ENCODE measurements at places on chromosomes 2 and 18.

GRCh38 chr2:14301331-14301730 is 331.2 kb upstream of the LRATD1 start:
- DNase-seq: no peak

GRCh38 chr2:696999-697627 is 19.9 kb upstream of the TMEM18 start:
- DNase-seq: no peak

DNA sequence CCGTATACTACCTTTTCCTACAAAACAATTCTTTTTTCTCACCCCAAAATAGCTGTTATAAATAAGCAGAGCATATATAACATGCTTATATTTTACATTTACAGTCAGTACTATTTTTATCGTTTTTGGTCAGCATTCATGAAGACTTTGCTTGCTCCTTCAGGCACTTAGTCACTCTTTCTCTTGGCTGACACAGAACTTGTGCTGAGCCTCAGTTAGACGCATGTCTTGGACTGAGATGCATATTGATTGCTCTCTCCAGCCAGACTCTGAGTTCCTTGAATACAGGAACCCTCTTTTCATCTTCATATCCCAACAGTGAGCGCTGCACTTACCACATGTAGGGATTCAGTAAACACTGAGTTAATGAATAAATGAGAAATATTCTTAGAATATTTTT is 158.3 kb downstream of the RTN4 start:
- no peak for DNase-seq

GRCh38 chr2:235191486-235191885 is 239.7 kb downstream of the SH3BP4 start:
- DNase-seq: no peak

DNA sequence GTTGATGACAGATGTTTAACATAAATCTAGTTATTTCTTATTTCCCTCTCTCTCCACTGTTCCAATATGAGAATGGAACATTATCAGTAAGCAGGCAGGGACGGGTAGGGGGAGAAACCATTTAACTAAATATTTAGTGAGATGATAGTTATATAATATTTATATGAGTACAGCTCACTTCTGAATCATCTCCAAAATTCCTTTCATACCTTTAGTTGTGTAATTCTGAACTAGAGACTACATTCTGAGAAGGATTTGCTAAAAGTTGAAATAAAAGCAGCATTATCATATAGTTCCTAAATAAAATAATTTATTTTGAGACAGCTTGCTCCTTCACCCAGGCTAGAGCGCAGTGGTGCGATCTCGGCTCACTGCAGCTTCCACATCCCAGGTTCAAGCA is 41.4 kb downstream of the B4GALT6 start:
- DNase-seq: no peak

Data from stimulated activated CD8-positive, alpha-beta memory T cell treated with anti-CD3 and anti-CD28 coated beads, Interleukin-7, amount 100 ng/mL, for 1 hour (primary cell).